Substantia nigra (tissue), 51 donors: ENCODE measurements at places on chromosomes 1 and 21.

DNA sequence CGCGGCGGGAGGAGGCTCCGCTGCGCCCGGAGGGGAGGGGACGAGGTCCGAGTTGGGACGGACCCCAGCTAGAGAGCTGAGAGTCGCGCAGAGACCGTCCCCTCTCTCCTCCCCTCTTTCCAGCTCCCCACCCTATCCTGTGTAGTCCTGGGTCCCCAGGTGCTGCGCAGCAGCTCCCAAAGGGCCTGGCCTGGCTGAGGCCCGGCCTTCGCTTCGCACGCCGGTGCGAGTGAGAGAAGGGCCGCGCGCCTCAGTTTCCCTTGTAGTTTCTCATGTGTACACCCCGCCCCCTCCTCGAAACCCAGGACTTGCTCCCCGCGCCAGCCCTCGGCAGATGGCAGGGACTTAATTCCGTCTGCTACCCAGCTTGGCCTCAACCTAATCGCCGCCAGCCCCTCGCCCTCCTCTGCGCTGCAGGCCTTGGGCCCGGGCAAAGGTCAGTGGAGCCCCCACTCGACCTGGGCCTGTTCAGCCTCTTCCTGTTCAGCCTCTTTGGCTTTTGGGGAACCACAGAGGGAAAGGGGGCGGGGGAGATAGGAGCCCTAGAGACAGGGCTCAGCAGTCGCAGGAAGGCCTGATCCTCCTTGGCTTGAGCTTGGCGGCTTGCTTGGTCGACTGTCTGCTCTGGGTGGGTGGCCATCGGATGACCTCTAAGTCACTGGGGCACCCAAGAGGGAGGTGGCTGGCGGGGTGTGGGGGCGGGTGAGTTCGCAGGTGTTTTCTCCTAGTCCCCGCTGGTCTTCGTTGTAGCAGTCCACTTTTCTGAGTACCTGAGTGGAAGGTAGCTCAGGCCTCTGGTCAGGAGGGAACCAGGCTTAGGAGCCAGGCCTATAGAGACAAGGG lies 1.0 kb downstream of the ZNF687 start:
- DNase-seq: no peak

GRCh38 chr1:200253774-200254495 lies 155.9 kb downstream of the ZNF281 start:
- DNase-seq: no peak

- no peak for DNase-seq
These were observed 34.3 kb upstream of the PSMG1 start for GRCh38 chr21:39217356-39218081.

DNA sequence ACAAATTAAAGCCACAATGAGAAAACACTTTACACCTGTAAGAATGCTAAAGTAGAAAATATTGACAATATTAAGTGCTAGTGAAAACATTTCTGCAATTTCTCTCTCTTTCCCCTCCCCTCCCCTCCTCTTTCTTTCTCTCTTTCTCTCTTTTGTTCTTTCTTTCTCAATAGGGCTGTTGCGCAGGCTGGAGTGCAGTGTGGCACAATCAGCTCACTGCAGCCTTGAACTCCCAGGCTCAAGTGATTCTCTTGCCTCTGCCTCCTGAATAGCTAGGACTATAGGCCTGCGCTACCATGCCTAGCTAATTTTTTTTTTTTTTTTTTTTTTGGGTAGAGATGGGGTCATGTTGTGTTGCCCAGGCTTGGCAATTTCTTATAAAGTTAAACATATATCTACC lies 5.9 kb upstream of the SHISAL2A start:
- no peak for DNase-seq

GRCh38 chr1:202577381-202577780 lies 132.9 kb downstream of the SYT2 start:
- no peak for DNase-seq

DNA sequence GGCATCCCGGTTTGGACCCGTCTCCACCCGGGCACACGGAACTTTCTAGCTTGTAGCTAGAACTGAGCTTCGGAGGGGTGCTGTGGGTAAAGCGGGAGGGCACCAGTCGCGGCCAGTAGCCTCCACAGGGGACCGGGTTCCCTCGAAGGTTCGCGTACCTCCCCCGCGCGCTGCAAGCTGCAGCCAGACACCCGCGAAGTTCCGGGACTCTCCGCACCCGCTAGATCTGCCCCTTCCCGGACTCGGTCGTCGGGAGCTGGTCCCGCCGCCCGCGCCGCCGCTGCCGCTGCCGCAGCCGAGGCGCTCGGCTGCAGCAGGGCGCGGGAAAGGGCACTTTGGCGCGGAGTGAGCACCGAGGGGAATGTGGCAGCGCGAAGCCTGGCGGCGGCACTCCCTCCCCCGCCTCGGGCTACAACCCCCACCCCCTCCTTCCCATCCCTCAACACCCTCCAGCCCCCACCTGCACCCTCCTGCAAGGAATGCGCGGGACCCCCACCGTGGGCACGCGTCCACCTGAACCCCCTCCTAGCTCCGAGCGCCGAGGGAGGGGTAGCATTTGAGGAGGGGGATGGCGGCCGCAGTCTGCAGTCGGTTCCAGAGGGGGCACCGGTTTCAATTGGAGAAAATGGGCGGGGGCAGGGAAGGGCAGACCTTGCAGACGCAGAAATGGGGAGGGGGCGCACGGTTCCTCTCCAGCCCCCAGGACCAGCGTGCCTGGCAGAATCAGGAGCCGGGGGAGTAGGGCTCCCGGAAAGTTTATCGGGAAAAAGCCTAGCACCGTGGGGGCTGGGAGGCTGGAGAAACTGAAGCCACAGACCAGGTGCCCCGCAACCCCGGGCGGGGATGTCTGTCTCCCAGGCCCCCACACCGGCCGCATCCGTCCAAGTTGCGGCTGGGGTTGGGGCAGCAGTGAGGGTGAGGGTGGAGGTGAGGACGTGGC lies 968 bp downstream of the CSMD2 start:
- no peak for DNase-seq

DNA sequence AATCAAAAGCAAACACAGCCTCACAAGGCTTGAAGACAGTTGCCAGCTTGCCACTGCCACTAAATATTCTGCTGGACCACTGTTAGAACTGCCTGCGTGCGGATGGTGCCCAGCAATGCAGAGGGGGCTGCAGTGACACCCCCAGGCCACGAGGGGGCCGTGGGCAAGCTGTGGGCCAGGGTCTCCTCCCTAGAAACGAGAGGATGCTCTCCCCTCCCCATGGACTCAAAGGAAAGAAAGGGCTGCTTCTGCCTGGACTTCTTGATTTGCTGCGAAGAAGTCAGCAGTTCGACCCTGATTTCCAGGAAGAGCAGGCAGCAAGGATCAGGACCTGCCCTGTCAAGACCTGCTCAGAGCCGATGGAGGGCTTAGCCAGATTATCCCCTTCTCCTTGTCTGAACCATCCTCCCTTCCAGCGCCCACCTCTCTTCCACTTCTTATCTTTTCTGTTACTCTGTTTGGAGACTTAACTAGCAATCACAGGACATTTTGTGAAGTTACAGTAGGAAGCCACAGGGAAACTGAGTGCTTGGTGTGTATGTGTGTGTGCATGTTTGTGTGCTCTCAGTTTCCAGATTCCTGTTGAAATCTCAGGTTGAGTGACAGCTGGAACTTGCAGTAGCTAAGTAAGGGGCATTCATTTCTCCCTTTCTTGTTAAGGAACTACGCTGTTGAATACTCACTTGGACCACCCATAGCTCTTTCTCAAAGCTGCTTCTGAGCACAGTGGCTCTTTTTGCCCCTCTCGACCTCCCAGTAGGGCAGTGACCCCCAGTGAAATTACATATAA lies 2.7 kb downstream of the MAN1C1 start:
- peak; percentile 45 for DNase-seq

DNA sequence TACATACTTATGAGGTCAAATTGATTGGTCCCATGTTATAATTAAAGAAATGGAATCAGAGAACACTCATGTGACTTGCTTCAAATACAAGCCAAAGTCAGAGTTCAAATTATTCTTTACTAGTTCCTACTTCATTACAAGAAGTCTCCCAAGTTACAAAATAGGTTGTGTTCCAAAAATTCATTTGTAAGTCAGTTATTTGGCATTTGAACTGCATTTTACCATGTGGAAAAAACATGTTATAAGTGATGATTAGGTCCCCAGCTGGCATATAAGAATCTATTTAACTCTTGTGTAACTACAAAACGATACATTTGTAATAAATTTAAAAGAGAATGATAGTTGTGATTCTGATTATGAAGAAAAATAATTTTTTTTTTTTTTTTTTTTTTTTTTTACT lies 124.1 kb downstream of the DISP1 start:
- no peak for DNase-seq

GRCh38 chr1:211788626-211789025 lies 41.9 kb downstream of the LPGAT1 start:
- no peak for DNase-seq

- no peak for DNase-seq
These were observed 11.8 kb downstream of the NOS1AP start for GRCh38 chr1:162081316-162081715.

DNA sequence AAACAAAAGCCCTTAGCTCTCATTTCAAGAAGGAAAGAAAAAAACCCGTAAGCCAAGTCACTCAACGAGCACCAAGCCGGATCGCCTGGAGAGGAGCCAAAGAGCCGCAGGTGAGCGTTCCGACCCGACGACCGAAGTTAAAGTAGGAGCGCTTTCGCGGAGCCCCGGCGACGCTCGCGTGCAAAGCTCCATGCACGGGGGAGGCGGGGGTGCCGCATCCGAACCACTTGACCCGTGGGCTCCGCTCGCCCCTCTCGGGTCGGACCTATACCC lies 382 bp downstream of the GPBP1L1 start:
- DNase-seq: no peak

DNA sequence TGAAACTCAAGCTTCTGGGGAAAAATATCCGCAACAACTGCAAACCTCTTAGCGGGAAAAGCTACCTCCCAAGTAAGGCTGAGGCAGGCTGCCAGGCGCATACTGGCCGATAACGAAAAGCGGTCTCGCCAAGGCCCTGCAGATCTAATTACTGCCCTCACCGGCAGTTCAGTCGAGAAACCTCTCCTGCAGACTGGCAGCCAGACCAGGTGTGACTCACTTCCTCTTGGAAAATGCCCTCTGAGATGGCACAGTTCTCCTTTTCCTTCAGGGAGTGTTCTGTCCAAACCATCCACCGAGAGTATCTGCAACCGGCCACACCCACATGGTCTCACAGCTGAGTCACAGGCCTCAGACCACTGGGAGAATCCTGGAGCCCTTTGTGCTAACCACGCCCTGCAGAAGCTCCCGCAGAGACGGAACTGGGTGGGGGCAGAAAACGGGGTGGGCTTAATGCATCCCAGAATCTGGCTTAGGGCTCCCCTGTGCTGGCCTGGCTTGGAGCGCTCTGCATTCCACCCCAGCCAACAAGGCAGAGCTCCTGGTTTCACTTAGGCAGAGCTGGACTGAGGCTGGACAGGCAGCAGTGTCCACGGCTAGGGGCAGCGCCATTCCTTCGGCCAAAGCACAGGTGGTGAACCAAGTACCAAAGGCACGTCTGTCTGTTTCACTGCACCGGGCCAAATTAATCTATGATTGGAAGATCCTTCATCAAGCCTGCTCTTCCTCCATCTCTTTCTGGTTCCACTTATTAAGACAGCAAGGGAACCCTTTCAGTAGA lies 1.2 kb downstream of the S100A10 start:
- no peak for DNase-seq
